Renal cortical epithelial cell (primary cell): ENCODE measurements at places on chromosomes 6 and 20. TPM values are rescaled to one million over a fixed set of nuclear protein-coding genes. Genes with fewer than 3 reads are reported as not detected.

FAM83C gene
- total RNA-seq: not detected in 2 replicates

GRCh38 chr20:57449398-57450354 is 58.5 kb downstream of the RBM38 start:
- no peak for DNase-seq

DNA sequence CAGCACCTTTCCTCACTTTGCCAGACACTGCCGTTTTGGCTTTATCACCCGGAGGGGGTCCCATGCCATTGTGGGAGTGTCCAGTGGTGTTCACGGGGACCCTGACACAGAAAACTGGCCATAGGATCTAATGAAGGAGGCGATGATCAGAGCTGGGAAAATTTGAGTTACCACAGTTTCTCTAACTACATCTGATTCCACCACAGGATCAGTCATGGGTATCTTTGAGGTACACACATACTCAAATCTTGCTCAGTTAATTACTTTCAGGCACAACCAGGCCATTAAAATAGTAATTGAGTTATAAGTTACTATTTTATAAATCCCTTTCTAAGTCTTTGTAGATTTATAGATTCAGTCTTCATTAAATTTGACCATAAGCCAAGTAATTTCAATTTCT is 215.1 kb downstream of the PRL start:
- DNase-seq: peak; percentile 11

ANKRD66 gene
- not detected in 2 replicates for total RNA-seq

DNA sequence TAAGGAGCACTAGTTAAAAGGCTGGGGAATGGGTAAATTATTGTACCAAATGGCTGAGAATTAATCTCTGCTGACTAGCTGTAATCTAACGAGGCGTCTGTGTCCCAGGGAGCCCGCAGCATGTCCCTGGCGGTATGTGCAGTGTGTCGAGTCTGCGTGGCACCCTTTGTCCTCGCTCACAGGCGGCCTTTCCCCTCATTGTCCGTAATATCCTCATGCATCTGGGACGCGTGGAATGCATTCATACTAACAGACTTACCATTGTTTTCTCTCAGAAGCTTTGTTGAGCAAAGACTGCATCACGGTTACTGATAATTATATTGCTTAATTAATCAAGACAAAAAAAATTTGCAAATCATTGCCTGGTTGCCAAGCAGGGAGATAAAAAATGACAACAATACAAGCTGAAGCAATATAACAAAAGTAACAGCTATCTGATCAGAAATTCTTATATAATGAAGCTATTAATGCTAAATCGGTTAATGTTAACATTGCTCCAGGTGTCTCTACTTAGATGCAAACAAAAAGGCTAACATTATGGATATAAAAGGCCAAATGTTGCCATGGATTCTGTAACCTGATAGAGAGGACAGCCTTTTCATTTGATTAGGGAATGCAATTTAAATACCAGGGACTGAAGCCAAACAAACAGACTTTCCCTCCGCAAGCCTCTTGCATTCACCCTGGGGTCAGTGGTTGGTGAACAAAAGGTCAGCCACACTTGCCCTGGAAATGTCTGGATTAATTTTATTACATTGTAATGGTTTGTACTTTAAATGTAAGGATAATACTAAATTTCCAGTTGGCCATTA is 124.8 kb downstream of the INSM1 start:
- DNase-seq: no peak

GRCh38 chr20:45138561-45139300 is 14.5 kb upstream of the WFDC12 start:
- DNase-seq: peak; percentile 51

MACROD2 gene
- total RNA-seq: 5.0 and 5.4 TPM in 2 replicates

GRCh38 chr6:29624520-29624961 is 8.4 kb downstream of the GABBR1 start:
- DNase-seq: no peak

SLC22A2 gene
- 5.3 and 20.3 TPM in 2 replicates for total RNA-seq

DNA sequence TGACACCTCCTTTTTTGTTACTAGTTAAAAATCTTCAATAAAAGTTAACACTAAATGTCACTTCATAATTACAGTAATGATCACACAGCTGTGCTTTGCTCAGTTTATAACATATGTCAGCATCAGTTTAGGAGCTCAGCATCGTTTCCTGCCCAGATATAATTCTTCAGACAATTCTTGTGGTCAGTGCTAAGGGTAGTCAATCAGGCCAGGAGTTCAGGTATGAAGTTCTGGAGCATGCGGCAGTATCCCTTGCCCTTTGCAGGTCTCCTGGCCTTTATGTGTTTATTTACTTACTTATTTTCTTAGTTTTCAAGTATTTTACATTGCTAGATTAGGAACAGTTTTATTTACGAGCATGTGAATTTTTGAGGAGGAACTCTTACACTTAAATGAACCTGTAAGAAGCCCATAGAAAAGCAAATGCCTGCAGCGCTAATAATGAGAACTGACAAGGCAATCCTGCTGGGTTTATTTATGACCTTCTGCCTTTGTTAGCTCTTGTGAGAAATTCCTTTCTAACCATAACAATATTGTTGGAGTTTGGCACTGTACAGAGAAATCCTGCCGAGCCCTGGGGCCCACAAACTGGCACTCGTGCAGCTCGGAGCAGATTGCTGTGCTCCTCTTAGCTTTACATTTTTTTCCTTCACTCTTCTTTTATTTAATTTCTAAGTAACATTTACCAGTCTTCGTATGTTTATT is 252.8 kb downstream of the TMEM242 start:
- peak; percentile 73 for DNase-seq

SLC22A16 gene
- total RNA-seq: not detected in 2 replicates

DNA sequence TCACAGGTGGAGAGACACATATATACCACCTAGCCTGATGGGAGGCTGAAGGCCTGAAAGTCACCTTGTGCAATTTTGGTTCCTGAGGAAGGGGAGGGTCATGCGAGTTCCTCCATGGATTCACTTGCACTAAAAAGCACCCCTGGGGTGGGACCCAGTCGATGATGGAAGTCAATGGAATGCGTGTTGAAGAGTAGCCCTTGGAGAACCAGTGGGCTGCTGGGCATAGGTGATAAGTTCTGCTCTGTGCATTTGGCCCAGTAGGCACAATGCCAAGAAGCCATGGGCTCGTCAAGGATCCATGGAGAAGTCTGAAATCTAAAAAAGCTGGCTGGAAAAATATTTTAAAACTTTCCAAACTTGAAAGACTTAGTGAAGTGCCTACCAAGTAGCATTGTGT is 18.9 kb upstream of the SCRT2 start:
- no peak for DNase-seq

GRCh38 chr6:134802426-134803058 is 147.4 kb downstream of the ALDH8A1 start:
- peak; percentile 95 for DNase-seq

- DNase-seq: no peak
Observed at GRCh38 chr6:88919032-88919431, 44.4 kb downstream of the RNGTT start.

DNA sequence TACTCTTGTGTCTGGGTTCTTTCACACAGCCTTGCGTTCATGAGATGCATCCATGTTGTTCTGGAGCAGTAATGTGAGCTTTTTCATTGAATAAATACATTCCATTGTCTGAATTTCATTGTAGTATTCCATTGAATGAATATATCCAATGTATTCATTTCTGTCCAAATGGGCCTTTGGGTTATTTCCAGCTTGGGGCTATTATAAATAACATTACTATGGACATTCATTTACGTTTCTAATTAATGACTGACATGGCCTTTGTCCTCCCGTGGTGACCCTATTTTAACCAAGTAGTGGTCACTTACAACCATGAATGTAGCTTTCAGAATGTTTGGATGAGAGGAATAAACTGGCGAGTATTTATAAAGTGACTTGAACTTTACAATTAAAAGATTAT is 30.1 kb upstream of the NAA20 start:
- no peak for DNase-seq

DNA sequence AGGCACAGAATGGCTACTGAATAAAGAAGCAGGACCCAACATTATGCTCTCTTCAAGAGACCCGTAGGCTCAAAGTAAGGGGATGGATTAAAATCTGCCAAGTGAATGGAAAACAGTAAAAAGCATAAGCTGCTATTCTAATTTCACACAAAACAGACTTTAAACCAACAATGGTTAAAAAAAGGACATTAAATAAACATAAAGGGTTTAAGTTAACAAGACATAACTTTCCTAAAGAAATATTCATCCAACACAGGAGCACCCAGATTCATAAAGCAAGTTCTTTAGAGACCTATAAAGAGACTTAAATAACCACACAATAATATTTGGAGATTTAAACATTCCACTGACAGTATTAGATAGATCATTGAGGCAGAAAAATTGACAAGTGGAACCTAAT is 624.5 kb downstream of the RFPL4B start:
- DNase-seq: no peak

GRCh38 chr6:29011276-29011734 is 6.2 kb upstream of the ZNF311 start:
- peak; percentile 27 for DNase-seq

DNA sequence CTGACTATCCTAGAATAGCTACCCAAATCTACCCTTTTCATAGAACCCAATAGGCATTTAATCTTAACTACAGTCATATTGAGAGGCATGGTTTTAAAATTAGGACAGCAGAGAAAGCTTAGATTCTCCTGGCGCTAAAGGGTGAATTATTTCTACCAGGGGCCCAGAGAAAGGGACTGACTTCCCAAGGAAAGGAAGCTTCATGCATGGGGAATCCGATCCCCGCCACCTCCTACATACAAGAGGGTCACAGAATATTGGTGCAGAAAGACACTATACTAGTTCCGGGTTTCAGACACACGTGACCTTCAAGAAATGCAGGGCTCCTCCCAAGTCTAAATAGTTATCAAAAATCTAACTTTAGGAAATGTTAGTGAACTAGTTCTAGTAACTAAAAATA is 130.9 kb downstream of the PRKN start:
- no peak for DNase-seq

GRCh38 chr6:42449917-42450476 is 1.7 kb downstream of the TRERF1 start:
- no peak for DNase-seq

GRCh38 chr6:108242259-108242658 is 18.6 kb downstream of the SNX3 start:
- no peak for DNase-seq

- DNase-seq: no peak
Observed at GRCh38 chr20:24782801-24783630, 166.1 kb upstream of the CST7 start.

GRCh38 chr6:29603930-29604329 is 19.0 kb downstream of the OR2H2 start:
- DNase-seq: no peak

DNA sequence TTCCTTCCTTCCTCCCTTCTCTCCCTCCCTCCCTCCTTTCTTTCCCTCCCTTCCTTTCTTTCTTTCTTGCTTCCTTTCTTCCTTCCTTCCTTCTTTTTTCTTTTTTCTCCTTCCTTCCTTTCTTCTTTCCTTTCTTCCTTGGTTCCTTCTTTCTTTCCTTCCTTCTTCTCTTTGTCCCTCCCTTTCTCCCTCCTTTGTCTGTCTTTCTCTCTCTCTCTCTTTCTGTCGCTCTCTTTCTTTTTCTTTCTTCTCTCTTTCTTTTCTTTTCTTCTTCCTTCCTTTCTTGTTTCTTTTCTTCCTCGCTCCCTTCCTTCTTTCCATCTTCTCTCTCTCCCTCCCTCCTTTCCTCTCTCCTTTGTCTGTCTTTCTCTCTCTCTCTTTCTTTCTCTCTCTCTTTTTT is 601.9 kb upstream of the JAG1 start:
- DNase-seq: no peak
